ENCODE measurements at places on chromosomes 3 and 15. TPM values are rescaled to one million over a fixed set of nuclear protein-coding genes. Genes with fewer than 3 reads are reported as not detected.
A peak's percentile ranks its signal among the peaks of the same experiment; 100 is the strongest.

Gene GOLGA8G
- not detected for total RNA-seq

Gene SPATA16
- not detected for total RNA-seq

DNA sequence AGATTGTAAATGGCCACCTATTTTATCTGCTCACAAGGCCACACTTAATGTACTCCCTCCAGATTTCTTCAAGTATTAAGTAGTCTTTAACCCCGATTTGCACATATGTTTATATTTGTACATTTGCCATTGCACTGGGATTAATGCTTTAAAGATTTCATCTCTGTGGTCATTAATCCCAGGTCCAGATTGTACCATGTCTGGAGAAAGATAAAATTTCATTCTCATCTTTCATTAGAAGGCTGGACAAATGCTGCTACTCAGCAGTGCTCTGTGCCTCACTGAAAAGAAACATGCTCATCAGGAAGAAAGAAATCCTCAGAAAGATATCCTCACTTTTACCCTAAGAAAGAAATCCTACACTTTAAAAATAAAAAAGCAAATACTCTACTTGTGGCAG lies 62.5 kb upstream of the LRRC3B start:
- no peak for DNase-seq

DNA sequence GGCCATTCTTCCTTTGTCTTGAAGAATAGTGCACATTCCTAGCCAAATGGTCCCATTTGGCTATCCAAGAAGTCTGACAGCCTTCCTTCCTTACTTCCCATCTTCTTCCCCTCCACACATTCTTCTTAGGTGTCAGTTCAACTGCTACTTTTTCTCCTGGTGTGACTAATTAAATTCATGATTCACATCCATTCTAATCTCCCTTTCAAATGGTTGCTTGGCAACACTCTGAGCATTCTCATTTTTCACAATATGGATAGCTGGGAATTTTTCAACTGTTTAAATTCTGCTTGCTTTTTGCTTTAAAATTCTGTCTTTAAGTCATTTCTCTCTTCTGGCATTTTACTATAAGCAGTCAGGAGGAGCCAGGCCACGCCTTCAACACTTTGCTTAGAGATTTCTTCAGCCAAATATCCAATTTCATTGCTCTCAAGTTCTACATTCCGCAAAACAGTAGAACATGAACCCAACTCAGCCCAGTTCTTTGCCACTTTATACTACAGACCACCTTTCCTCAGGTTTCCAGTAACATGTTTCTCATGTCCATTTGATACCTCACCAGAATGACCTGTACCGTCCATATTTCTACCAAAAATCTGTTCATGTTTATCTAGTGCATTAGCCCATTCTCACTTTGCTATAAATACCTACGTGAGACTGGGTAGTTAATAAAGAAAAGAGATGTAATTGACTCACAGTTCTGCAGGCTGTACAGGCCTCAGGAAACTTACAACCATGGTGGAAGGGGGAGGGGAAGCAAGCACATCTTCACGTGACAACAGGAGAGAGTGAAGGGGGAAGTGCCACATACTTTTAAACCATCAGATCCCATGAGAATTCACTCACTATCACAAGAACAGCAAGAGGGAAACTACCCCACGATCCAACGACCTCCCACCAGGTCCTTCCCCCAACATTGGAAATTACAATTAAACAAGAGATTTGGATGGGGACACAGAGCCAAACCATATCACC lies 31.9 kb upstream of the MCF2L2 start:
- no peak for DNase-seq

- DNase-seq: no peak
Measured at GRCh38 chr3:9279966-9280365, 30.5 kb upstream of the SRGAP3 start.

GRCh38 chr3:186782542-186783057 lies 777 bp upstream of the EIF4A2 start:
- no peak for DNase-seq

- DNase-seq: no peak
Measured at GRCh38 chr3:184761075-184761841, 49.4 kb upstream of the MAGEF1 start.

- peak; percentile 58 for DNase-seq
Measured at GRCh38 chr3:66195347-66195783, 25.4 kb upstream of the SLC25A26 start.

DNA sequence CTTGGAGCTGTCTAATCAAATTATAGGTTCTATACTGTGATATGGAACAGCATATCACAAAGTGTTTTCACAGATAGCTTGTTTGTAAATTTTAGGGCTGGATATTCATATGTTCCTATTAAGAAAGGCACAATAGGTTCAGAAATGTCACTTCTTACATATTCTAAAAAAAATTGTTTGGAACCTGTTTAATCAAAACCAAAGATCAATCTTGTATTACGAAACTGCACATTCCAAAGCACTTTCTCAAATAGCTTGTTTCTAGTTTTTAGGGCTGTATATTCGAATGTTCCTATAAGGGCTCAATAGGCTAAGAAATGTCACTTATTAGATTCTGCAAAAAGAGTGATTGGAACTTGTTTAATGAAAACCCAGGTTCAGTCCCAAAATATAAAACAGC lies 67.4 kb upstream of the OSBPL11 start:
- no peak for DNase-seq
